MCF 10A (cell line): ENCODE measurements at places on chromosomes 1 and 21.
A peak's percentile ranks its signal among the peaks of the same experiment; 100 is the strongest.

DNA sequence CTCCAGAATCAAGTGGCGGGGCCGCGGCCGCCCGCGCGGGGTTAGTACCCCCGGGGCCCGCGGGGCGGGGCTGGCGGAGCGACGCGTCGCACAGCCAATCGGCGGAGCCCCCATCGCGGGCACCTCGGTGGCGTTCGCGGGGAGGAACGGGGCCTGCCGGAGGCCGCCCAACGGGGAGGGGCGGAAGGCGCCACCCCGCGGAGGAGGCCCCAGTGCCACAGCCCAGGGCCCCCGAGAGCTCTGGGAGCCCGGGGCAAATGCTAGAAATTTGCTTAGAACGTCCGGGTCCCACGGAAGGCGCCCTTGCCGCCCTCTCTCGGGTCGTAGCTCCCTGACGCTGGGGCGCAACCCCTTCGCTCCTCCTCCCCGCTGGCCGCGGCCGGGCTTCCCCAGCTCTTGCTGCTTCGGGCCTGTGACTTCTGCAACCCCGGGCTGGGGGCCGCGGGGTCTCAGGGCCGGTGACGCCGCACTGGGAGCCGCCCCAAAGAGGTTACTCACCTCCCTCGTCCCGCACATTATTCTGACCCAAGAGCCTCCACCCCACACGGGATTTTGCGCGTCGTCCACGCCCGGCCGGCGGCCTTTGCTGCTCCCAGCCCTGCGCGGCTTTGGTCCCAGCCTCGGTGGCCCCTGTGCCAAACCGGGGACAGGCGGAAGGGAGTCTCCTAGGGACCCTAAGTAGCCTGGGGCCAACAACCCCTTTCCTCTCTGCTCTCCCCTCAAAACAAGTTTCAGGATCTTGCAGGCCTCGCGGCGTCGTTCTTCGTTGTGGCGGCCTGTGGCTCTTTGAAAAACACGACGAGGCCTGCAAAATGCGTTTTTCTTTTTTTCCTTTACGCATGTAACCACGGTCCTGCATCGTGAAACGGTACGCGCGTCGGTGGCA is at the start of gene RUNX3:
Gene RUNX3, minus strand, starts transcription at position 17 of the 886 bp plus-strand sequence. CDS start 408 bp downstream, outside the sequence.
- DNase-seq, result no peak

- no peak for DNase-seq
Measured at GRCh38 chr1:57272150-57272549, 151.7 kb downstream of the DAB1 start.

- peak; percentile 91 for DNase-seq
Measured at GRCh38 chr1:3543076-3544039, 68.0 kb downstream of the MEGF6 start.

DNA sequence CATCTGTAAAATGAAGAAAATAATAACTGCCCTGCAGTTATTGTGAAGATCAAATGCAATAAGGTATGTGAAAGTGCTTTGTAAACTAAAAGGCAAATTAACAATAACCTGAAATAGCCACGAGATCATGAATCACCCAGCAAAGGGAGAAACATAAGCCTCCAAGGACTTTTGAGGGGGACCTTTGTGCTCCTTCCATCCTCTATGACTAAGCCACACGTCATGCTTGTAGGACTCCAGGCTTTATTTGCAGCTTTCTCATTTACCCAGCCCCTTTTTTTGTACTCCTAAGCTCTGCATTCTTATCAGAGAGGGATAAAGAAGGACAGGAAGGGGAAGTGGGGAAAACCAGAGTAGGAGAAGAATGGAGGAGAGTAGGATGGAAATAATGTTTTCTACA is 115.1 kb downstream of the PROX1 start:
- DNase-seq, result peak; percentile 86

GRCh38 chr21:42466700-42467099 is 29.3 kb downstream of the RSPH1 start:
- no peak for DNase-seq

DNA sequence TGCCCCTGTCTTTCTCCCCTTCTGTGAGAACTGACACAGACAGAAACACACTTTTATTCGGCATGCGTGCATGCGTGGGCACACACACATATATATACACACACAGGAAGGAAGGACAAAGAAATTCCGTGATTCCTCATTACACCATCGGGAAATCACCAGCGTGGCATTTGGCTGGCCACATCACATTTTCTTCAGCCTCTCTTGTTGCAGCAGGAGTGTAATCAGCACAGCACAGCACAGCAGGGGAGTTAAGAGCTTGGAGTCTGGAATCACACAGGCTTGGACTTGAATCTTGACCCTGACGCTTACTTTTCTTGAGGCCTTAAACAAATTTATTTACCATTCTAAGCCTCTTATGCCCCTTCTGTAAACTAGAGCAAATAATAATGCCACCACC is 45.3 kb upstream of the EPHA8 start:
- no peak for DNase-seq

GRCh38 chr1:84374991-84375696 is 23.1 kb upstream of the DNASE2B start:
- DNase-seq, result no peak

GRCh38 chr1:44045064-44045463 is 13.8 kb upstream of the SLC6A9 start:
- no peak for DNase-seq

GRCh38 chr1:46223472-46223943 is 20.4 kb downstream of the LURAP1 start:
- DNase-seq, result peak; percentile 91

DNA sequence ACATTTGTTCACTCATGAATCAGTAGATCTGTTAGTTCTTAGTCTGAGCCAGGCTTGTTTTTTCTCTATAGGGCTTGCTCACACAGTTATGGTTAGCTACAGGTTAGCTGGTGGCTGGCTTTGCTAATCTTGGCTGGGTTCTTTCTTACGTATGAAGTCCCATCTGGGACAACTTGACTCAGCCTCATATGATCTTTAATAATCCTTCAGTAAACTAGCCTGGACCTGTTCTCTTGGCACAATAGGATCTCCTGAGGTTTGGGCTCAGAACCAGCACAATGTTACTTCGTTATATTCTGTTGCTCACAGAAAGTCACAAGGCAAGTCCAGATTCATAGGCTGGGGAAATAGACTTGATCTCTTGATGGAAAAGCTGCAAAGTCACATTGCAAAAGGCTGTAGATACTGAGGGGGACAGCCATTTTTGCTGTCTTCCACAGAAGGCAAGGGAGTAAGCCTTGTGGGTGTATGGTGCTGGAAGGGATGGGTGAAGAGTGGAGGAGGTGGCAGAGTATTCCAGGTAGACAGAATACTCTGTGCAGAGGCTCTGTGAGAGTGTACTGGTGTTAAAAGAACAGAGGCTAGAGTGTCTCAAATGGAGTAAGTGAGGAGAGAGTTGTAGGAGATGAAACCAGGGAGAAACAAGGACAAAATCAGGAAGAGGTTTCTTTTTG is 24.4 kb downstream of the EFCAB7 start:
- peak; percentile 78 for DNase-seq

DNA sequence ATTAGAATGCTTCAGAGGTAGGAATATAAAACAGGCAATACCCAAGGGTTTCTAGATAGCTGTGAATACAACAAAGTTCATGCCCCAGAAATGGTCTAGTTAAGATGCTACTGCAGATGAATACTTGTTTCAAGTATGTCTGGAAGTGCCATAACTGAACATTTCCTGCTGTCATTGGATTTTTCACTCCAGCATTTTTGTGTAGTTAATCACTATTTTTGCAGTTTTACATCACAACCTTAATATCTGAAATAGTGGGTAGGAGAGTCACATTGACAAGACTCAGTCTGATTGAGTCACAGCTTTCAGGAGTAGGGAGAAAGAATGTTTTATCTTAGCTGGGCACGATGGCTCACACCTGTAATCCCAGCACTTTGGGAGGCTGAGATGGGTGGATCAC is 126.4 kb upstream of the C1orf21 start:
- peak; percentile 12 for DNase-seq

DNA sequence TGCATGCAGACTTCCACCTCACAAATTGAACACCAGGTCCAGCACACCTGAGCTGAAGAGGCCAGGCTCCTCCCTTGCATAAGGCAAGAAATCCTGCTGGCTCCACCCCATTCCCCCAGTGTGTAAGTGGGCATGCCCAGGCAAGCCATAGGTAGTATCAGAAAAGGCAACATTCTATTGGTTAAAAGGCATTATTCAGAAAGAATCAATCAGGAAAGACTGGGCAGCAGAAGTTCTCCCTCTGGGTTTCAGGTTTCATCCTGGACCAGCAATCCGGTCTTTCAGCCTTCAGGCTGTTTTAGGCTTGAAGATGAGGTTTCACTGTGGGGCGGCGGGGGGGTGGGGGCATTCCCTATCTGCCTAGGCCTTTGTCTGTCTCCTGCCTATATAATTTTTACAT is 42.0 kb upstream of the LHX8 start:
- peak; percentile 34 for DNase-seq

DNA sequence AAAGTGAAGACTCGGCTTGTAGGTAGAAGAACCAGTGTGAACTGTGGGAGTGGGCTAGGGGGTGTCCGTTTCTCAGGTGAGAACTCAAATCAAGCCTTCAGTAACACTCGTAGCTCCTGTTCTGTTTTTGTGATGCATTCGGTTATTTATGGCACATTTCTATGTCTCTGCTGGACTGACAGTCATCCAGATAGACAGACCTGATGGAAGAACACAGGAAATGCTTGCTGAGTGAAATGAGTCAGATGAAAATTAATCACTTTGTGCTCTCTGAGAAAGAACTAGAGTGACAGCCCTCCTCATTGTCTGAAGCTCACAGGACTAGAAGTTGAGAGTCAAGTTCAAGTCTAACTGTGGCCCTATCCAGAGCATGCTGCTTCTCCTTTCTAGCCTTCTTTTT is 360.1 kb upstream of the PLXNA2 start:
- DNase-seq, result peak; percentile 79

DNA sequence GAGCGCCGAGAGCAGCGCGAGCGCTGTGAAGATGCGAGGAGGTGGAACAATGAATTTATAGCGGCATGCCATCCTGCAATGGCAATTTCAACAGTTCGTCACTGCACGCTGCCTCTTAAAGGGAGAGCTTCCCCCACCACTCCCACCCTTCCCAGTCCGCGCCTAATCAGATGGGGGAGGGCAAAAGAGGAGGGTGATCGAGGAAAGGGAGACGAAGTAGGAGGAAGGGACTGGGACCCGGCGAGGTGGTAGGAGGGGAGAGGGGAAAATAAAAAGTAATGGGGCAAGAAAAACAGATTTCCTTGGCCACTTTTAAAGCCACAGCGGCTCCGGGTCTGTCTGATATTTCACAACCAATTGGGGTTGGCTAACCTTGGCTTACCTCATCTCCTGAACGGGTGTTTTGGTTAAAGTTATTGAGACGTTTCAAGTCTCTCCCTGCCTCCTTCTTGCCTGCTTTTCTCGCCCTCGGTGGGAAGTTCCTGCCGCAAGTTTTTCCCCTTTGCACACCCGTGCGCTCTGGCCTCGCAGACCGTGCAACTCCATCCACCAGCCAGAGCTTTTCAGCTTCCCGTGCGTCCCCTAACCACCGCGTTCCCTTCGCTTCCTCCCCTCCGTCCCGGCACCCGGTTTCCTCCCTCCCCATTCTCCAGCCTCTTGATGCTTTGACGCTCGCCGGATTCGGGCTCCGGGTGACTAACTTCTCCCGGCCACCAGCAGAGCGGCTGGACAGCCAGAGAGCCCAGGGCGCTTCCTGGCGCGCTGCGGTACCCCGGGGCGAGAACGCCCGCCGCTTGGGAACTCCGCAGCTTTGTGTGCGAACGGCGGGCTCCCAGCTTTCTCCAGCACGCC is at the start of gene ADAMTS5:
Gene ADAMTS5, minus strand, starts transcription at position 27 of the 852 bp plus-strand sequence. CDS start 697 bp downstream, outside the sequence.
- peak; percentile 68 for DNase-seq

DNA sequence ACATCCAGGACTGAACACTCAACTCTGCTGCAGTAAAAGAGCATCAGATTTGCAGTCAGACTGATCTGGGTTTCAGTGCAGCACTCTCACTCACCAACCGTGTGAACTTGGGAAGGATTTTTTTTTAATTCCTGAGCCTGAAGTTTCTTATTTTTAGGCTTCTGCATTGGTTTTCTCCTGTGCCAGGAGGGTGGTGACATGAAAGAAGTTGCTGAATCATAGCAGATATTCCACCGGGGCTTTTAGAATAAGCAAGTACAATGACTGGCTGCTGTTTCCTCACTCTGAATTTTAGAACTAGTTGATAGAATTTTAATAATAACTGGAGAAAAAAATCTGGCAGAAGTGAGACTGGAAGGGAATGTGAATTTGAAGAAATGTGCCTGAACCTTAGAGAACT is 11.6 kb downstream of the ADAM30 start:
- no peak for DNase-seq

GRCh38 chr1:113459279-113459678 is 69.0 kb downstream of the MAGI3 start:
- DNase-seq, result peak; percentile 37

GRCh38 chr21:26964170-26964778 is 2.6 kb downstream of the ADAMTS5 start:
- no peak for DNase-seq

- DNase-seq, result peak; percentile 52
Measured at GRCh38 chr1:46991083-46991923, 32.2 kb upstream of the CYP4X1 start.

DNA sequence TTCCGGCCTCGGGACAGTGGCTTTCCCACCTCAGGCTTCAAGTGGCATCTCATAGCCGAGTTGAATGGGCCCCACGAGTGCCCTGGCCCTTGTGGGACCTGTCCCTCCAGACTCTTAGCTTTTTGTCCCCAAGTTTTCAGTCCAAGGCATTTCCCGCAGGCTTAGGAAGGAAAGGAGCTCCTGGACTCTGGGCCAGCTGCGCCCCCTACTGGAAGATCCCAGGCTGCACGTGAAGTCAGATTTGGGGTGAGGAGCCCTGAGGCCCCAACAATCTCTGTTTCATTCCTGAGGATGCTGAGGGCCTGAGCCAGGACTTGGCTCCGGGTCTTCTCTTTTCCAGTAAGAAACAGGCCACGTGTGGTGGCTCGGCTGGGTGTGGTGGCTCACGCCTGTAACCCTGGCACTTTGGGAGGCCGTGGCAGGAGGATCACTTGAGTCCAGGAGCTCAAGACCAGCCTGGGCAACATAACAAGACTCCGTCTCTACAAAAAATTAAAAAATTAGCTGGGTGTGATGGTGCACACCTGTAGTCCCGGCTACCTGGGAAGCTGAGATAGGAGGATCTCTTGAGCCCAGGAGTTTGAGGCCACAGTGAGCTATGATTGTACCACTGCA is 67.4 kb downstream of the ARHGEF10L start:
- DNase-seq, result peak; percentile 78

DNA sequence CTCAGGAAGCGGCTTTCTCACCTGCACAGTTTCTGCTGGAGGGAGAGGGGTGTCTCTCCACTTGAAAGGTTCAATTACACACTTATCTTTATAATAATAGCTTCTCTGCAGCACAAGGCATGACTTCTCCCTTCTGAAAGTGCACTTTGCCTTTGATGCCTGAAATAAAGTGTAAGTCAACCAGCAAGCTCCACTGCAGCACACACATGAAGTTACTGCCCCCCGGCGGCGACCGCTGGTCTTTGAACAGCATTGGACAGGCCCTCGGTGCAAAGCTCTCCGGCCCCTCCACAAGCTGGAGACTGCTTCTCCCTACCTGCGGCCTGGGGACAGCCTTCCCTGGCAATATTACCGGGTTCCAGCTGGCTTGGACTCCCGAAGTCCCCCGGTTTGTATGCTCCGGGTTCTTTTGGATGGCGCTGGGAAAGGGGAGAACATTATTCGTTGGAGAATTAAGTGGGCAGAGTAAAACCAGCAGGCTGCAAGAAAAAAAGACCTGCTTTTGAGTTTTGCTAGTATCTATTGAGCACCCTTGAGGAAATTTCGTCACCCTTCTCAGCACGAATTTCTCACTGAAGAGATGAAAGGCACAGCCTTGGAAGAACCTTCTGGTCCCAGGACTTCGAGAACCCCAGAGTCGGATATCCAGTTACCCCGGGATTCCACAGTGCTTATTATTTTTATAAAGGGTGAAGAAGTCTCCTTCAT is 11.8 kb downstream of the RCAN1 start:
- DNase-seq, result peak; percentile 68
